ENCODE measurements at places on chromosomes 13 and 19.

DNA sequence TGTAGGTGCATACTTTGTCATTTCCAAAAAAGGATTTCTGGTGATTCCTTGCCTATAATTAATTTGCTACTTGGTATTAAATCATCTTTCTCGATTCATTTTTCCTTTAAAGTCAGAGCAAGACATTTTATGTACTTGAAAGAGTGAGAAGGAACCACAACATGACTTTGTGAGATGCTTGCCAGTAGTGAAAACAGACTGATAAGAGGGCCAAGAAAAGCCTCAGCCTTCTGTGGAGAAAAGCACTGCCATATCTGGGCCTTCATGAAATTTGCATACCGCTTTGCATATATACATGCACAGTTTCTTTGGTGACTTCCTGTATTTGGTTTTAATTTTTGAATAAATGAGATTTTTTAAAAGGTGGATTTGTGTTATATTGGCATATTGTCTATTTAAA lies 128.4 kb downstream of the CDK8 start:
- DNase-seq: no peak

GRCh38 chr19:5102520-5102919 lies 133.6 kb downstream of the KDM4B start:
- DNase-seq: no peak

GRCh38 chr13:108527844-108528243 lies 101.6 kb upstream of the MYO16 start:
- DNase-seq: no peak

GRCh38 chr19:11137542-11138384 lies 17.8 kb downstream of the SPC24 start:
- peak; percentile 12 for DNase-seq

- DNase-seq: no peak
Measured at GRCh38 chr13:29892151-29892550, 41.7 kb upstream of the UBL3 start.

GRCh38 chr19:12333162-12334159 lies at the start of gene ZNF563:
Gene ZNF563 (minus strand): TSS chr19:12333633. CDS start chr19:12333482, 151 bp downstream.
- DNase-seq: peak; percentile 95

DNA sequence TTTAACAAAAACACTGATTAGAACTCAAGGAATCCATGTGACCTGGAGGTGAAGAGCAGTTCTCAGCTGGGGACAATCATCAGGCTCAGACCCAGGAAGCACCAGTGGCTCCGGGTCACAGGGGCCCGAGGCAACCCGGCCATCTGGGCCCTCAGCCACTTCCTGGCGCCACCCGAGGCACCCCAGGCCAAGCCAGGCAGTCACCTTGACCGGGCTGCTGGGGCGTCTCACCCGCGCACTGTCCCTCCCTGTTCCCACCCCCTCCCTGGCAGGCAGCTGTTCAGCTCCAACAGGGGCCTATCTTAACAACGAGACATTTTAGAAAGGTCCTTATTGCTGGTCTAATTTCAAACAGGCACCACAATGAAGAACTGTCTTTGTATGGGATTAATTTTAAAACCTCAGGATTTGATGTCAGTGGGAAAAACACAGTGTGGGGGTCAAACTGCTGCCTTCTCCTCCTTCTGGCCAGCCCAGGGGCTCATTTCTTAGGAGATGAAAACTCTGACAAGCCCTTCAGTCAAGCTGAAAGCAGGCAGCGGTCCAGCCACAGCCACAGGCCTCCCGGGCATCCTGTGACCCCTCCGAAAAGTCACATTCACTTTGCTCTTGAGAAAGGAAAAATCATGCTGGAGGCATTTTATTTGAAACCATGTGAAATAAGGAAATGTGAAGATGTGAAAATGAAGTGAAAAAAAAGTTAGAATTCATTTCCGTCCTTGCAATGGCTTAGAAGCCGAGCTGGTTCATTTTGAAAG lies 83.3 kb downstream of the KCTD15 start:
- DNase-seq: no peak

DNA sequence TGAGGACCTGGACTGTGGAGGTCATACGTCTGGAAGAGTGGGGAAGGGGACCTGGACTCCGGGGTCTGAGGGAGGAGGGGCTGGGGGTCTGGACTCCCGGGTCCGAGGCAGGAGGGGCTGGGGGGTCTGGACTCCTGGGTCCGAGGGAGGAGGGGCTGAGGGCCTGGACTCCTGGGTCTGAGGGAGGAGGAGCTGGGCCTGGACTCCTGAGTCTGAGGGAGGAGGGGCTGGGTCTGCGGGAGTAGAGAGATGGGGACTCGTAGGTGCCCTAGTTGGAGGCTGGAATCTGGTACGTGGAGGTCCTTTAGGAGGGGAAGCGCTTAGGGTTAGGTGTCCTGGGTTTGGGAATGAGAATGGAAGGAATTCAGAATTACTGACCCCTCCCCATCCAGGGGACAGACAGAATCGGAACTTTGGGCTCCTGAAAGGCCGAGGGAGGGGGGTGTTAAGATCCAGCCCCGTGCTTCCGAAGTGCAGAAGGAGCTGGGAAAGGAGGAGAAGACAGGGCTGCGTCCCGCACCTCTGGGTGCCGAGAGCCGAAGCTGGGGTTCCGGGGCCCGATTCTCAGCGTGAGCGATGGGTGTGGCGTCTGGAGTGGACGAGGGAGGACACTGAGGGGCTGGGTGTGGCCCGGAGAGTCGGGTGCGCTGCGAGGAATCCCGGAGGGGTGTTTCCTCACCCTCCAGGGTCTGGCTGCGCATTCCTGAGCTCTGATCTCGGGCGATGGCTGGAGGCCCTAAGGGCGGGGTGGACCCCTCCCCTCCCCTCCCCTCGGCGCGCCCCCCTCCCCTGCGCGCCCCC lies 608 bp downstream of the MYADM start:
- no peak for DNase-seq

- DNase-seq: no peak
Measured at GRCh38 chr19:508204-509150, 1.2 kb downstream of the TPGS1 start.

DNA sequence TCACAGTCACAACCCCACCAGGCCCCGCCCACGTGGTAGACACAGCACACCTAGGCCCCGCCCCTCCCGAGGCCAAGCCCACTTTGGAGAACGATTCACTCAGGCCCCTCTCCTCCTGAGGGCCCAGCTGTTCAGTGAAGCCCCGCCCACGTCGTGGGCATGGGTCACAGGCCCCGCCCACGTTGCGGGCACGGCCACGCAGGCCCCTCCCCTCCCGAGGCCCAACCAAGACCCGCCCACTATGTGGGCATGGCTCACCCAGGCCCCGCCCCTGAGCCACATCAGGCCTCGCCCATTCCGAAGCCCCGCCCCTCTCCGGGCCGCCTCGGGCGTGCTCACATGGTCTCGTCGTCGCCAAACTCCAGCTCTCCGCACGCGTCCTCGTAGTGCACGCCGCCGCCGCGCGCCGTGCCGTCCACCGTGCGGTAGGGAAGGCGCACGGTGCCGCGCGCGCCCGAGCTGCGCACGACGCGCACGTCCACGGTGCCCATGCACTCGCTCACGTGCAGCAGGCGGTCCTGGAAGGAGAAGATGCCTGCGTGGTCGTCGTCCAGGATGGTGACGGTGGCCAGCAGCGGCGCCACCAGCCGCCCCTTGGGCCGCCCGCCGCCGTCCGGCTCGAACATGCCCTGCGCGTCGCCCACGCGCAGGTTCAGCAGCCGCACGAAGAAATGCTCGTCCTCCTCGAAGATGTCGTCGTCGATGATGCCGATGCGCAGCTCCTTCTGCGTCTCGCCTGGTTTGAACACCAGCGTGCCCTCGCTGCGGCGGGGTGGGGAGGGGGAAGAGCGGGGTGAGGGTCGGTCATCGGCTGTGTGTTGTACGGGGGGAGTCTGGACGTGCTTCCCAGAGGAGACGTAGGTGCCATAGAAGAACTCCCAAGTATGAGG lies 24.0 kb downstream of the SLC8A2 start:
- DNase-seq: peak; percentile 44

DNA sequence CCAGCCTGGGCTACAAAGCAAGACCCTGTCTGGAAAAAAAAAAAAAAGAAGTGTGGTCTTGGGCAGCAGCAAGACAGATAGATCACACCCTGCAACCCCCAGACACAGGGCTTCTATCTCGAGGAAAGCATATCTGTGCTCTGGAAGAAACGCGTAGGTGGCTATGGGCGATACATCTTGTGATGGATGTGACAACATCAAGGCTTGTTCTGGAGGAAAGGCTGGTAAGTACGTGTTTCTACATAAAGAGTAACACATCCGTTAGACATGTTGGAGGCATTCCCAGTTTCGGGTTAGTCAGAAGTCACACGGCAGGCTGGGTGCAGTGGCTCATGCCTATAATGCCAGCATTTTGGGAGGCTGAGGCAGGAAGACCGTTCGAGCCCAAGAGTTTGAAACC lies 6.6 kb upstream of the DHDH start:
- DNase-seq: no peak

DNA sequence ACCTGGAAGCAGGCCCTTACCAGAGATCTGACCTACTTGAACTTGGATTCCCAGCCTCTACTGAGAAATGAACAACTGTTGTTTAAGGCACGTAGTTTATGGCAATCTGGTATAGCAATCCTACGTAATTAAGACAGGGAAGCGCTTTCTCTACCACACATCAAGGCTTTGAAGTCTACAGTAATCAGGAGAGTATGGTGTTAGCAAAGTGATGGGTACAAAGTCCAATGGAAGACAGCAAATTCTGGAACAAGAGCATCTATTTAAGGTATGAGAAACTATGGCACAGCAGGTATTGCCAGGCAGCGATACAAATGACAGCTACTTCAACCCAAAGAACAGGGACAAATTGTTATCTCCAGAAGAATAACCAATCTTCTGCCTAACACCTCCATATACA lies 3.1 kb downstream of the ZNF563 start:
- DNase-seq: no peak

GRCh38 chr19:19502281-19502680 lies 13.1 kb downstream of the TSSK6 start:
- DNase-seq: no peak

GRCh38 chr13:24272452-24273161 lies 36.8 kb upstream of the C1QTNF9 start:
- DNase-seq: no peak

DNA sequence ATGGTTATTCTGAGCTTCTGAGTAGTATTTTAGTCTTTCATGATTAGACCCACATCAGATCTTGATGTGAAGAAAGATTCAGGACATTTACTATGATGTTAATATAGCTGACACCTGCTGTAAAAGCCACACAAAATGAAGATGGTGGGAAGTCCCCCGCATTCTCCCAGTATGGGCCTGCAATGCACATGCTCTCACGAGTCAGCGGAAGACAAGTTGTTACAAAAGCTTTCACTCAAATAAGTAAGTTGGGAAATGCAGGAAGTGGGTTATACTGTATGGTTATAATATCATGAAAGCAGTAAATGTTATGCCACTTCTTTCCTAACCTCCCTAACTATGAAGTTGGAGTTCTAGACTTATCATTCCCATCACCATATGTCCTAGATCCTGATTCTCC lies 171.9 kb downstream of the KLF5 start:
- no peak for DNase-seq

DNA sequence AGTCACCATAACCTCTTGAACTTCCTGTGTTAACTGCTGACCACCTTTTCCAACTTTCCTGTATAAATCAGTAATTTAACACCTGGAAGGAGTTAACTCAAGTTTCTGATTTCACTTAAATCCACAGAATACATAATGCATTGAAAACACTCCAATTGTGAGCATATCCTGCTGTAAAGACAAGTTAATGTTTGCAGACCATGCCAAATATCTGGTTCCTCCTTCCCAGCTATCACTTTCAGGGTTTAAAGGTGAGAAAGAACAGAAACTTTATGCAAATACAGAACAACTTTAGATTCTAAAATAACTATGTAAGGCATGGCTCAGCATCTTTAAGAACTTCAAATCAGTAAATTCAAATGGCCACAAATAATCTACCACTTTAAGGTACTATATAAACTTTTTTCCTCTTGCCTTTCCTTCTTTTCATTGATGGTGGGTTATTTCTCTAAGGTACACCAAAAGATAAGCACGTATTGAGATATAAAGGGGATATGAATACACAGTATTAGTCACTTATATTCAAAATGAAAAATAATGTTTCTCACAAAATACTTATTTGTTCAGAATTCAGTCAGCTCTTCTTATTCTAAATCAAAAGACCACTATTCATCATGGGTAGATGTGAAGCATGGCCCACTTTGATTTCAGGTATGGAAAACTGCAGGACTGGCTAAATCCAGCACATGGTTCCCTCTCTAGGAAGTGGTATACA lies 6.6 kb upstream of the TPTE2 start:
- DNase-seq: no peak

DNA sequence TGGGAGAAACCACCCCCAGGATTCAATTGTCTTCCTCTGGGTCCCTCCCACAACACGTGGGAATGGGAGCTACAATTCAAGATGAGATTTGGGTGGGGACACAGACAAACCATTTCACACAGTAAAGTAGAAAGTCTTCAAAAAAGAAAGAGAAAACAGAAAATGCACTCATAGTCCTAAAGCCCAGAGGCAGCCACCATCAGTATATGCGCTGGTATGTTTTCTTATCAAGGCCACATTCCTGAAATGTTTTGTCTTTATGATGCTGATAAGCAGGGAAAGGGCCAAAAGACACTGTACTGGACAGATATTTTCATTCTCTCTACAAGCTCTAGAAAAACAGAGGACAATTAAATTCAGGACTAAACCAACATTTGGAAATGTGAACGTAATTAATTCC lies 375.8 kb upstream of the TSHZ3 start:
- DNase-seq: no peak

DNA sequence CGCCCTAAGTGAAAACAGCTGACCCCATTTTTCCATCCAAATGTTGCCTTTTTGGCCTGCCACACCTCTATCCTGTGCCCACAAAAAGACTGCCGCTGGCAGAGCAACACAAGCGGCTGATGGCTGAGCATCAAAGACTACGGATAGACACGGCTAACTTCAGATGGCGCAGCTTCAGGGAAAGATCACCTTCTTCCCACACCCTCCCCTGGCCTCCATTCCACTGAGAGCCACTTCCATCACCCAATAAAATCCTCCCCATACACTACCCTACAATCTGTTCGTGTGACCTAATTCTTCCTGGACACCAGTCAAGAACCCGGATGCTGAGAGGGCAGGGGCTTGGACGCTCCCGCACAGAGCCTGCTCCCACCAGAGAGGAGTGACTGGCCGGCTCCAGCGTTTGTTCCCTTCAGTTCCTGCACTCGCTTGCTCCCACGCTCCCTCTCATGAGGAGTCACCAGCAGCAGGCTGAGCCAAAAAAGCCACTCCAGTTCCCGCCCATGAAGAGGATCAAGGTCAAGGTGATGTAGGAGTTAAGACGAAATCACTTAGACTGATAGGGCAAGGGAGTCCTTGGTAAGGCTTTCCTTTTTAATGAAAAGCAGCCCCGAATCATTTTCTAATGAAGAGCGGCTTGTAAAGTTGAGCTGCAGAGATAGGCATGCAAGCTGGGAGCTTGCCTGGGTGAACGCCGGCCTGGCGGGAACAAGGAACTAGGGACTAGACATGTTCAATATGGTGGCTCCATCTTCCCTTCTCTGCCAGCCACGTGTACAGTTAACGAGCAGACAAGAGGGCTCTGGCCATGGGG lies 35.7 kb downstream of the TSKS start:
- no peak for DNase-seq

GRCh38 chr13:101150998-101151397 lies 265.3 kb downstream of the NALCN start:
- DNase-seq: no peak
